NCI-H2171 (cell line): ENCODE measurements at places on chromosomes 7 and 10.

DNA sequence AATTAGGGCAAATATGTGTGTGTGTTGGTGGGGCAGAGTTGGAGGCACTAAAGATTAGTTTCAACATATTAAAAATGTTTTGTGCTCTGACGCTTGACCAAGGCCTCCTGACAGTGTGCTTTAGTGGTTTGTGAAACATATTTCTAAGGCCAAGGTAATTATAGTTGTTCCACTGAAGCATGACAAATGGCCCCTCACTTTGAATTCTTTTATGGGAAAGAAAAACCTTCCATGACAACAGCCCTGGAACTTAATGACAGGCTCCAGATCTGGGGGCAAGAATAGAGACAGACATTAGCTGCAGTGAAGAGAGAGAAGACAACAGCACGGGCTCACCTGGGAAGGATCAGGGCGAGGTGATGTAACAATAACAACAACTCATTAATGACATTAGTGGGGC, 155.8 kb downstream of the CHN2 start:
- no peak for DNase-seq

DNA sequence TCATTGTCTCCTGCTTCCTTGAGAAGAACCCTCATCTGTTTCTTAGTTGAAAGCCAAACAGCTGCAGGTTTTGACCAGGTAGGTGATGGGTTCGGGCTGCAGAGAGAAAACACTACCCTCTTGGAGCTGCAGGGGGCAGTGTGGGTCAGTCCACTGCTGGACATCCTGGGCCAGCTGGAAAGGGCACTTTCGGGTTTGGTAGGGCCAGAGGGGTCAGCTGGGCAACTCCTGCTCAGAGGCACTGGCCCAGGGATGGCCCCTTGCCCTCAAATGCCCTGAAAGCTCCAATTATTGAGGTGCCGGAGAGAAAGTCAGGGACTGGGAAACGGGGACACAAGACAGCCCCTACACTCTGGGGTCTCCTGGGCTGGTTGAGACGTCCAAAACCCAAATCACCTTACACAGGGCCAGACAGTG, 90.7 kb downstream of the MKI67 start:
- no peak for DNase-seq

GRCh38 chr10:77350711-77351119, 286.9 kb downstream of the KCNMA1 start:
- DNase-seq: no peak

GRCh38 chr7:121385056-121385799, 10.9 kb downstream of the FAM3C start:
- no peak for DNase-seq

DNA sequence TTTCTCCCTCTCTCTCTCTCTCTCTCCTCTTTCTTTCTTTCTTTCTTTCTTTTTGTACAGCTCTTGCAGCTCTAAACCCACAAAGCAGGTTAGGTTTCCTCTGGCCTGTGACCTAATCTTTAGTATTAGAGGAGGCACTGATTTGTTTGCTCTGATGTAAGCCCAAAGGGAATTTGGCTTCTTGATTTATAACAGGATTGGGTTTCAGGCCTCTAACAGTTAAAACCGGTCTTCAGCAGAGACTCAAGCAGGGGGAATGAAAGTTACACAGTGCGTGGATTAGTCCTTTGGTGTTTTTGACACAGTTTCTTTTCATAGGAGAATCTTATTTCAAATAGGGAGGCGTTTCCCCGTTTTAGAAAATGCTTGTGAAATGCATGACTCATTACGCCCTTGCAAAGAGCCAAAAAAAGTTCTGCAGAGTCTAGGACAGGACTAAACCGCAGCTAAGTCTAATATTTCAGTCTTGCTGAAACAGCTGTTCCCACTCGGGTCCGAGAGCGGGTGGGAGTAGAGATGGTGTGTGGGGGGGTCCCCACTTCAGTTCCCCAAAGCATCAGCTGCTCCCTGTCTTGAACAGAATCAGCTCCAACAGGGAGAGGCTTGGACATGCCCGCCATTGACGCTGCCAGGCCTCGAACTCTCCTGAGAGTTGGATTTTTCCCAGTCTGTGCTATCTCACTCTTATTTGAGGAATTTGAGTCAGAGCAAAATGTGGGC, 296.5 kb upstream of the PITRM1 start:
- DNase-seq: no peak

GRCh38 chr10:120336911-120337540, 120.0 kb upstream of the PLPP4 start:
- peak; percentile 15 for DNase-seq

DNA sequence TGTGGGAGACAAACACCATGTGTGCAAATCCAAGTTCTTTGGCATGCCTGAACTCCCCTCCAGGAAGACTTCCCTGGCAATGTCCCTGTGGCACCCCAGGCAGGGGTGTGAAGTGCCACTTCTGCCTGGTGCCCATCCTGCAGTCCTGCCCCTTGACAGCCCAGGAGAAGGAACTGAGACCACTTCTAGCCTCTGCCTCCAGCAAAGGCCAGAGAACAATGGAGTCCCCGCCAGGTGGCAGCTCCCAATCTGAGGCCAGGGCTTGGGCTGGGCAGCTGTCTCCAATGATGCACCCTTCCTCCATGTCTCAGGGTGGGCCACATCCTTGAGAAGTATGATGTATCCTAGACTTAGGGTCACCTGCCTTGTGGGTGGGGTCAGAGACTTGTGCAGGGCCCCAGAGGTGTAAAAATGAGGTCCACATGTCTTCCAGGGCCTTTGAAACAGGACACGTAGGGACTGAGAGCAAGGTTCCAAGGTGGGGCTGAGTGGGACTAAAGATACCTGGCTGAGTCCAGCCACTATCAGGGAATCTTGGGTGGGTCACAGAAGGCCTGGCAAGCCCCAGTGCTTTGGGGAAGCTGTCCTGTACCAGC, 5.5 kb downstream of the FXYD4 start:
- no peak for DNase-seq

DNA sequence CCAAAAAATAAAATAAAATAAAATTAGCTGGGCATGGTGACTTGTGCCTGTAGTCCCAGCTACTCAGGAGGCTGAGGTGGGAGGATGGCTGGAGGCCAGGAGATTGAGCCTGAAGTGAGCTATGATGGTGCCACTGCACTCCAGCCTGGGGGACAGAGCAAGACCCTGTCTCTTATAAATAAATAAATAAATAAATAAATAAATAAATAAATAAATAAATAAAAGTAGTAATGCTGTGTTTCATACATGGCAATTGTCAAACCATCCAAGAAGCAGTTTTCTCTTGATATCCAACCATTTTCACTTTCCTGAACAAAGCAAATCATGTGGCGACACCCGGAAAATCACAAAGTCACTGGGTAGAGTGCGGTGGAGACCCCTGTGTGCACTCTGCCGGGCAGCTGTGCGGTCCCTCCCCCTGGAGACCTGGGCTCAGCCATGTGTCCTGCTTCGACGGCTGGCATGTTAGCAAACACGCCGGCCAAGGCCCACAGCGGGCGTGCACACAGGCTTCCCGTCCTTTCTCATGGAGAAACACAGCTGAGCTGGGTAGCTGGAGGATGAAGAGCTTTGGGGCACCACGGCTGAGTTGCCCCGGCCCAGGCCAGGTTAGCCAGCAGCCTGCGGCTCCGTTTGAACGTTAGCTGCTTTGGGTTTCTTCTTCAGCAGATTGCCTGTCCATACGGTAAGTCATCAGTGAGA, 22.3 kb upstream of the RNF32 start:
- DNase-seq: no peak

DNA sequence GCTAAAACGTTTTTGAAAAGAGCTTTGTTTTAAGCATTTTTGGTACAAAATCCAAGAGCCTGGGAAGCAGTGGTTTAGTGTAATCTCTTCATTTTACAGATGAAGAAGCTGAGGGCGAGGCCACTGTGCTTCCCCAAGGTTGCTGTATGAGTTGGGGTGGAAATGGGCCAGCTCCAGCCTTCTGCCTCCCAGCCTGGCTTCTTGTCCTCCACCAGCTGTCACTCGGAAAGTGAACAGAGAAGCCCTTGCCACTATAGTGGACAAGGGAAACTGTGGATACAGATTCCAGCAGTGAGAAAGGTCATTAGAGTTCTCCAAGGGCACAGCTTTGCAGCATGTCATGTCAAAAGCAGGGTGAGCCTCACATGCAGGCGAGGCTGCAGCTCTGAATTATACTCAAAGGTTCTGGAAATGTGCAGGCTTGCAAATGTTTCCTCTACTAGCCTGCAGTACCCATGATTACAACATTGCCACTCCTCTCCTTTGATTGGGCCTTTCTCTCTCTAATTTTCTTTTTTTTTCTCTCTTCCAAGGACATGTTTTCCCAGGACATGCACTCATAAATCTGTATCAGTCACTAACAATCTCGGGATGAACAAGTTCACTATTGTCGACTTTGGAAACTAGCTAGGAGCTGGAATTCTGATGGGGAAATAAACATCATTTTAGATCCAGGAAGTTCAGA, 33.0 kb downstream of the BAMBI start:
- DNase-seq: no peak

GRCh38 chr10:43066481-43066880, 10.4 kb upstream of the RET start:
- DNase-seq: no peak

- DNase-seq: no peak
Observed at GRCh38 chr7:47295606-47296005, 286.3 kb downstream of the TNS3 start.

DNA sequence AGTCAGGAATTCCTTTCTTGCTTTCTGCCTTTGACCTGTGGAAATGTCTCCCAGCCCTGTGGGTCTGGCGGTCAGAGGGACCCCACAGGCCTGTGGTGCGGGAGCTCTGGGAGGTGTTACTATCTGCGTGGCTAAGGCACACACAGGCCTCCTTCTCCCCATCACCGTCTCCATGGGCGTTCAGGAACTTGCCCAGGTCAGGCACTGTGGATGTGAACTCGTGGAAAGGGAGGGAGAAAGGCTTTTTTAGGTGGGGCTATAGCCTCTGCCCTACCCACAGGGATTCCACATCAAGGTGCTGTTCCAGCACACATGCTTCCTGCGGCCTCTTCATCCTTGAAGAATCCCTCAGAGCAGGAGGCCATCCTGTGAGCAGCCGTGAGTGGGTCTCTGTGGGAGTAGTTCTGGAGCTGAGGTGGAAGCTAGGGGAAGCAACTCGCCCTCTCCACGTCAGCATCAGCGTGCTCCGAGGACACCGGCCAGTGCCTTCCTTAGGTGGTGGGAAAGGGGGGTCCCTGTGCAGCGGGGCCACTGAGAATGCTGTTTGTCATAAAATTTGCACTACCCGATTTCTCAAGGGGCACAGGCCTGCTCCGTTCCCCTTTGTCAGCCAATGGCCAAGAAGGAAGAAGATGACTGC, 7.5 kb upstream of the ATP6V0E2 start:
- no peak for DNase-seq

GRCh38 chr10:80518143-80518806, 19.4 kb upstream of the SH2D4B start:
- no peak for DNase-seq

GRCh38 chr10:123323884-123324283, 169.7 kb downstream of the BUB3 start:
- no peak for DNase-seq

- DNase-seq: no peak
Observed at GRCh38 chr10:22648547-22648961, 65.8 kb downstream of the PIP4K2A start.

DNA sequence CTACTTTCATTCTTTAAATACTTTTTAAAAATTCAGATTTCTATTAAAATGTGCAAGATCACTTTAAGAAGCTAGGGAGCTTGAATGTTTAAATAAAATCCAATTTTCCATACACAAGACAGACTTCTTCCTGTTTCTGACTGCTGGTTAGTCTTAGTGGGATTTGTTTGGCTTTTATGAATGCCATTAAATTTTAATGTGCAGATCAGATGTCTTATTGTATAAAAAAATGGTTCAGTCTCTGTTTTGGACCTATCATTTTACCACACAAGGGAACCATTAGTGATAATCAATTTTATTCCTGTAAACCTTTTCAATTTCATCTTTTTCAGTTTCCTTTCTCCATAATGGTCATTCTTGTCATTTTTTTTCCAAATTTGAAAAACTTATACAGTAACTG, 63.2 kb downstream of the VCL start:
- DNase-seq: no peak

DNA sequence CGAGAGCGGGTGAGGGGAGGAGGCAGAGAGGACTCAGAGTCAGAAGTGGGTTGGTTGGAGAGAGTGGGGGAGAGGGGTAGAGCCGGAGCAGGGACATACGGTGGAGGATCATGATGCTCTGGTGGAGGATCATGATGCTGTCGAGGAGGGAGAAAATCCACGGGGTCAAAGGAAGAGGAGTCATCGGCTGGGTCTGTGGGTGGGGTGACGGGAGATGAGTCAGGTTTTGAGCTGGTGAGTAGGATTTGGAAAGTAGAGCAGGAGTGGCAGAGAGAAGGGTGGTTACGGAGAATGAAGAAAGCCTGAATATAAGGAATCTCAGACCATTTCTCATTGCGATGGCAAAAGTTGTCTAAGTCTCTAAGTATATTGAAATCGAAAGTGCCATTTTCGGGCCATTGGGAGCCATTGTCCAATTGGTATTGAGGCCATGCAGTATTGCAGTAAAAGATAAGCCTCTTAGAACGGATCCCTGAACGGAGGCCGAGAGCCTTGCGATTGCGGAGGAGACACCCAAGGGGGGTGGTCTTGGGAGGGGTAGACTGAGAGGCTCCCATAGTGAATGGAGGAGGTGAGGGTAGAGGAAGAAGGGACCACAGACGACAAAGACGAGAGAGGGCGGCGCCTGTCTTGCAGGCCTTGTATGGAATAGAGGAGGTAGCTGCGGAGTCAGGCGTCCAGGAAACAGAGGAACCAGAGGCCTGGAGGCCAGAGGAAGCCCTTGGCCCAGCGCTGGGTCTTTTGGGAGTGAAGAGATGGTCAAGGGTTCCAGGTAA, 23.8 kb downstream of the SCIN start:
- no peak for DNase-seq

DNA sequence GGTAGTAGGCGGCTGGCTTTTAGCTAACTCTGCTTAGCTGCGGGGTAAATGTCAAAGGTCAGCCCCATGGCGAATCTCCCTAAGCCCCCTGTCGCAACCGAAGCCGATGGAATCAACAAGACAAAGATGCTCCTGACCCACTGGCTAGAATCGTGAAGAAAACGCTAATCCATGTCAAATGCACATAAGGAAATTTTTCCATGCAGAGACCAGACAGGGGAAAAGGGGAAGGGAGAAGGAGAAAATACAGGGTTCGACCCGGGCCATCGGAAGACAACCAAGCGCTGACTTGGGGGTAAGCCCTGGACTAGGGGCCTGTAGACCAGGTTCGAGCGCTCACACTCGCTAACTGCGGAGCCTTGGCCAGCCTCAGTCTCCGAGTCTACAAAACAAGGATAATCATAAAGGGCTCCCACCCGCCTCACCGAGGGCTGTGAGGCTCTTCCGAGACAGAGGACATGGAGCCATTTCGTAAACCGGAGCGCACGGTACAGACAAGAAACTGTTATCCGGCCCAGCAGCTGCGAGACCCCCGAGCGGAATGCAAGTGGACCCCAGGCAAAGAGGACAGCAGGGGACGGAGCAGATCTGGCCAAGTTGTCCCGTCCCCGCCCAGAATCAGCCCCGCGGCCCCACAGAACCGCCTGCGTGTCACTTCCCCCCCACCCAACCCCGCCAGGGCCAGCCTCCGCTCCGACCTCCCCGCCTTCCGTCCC, 507 bp downstream of the SAR1A start:
- DNase-seq: no peak

- no peak for DNase-seq
Observed at GRCh38 chr10:127496035-127496434, 53.1 kb upstream of the NPS start.

- no peak for DNase-seq
Observed at GRCh38 chr7:98133181-98133580, 26.5 kb downstream of the LMTK2 start.
